ENCODE measurements at places on chromosomes 3 and 15.

DNA sequence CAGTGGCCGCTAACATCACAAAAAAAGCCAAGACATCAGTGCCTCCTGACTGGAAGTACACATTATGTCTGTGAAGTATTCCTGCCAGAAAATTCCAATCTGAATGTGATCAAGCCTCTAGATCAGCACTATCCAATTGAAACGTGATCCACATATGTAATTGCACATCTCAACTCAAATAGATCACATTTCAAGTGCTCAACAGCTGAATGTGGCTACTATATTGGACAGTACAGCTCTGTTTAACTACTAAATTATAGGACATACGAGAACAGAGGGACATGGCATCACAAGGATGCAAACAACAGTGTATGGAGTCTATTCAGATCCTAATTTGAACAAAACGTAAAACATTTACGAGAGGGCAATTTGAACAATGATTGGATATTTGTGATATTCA lies 542 bp upstream of the UBAP1L start:
- DNase-seq = no peak

- DNase-seq = no peak
These were observed 2.6 kb downstream of the PPM1M start for GRCh38 chr3:52248165-52248541.

DNA sequence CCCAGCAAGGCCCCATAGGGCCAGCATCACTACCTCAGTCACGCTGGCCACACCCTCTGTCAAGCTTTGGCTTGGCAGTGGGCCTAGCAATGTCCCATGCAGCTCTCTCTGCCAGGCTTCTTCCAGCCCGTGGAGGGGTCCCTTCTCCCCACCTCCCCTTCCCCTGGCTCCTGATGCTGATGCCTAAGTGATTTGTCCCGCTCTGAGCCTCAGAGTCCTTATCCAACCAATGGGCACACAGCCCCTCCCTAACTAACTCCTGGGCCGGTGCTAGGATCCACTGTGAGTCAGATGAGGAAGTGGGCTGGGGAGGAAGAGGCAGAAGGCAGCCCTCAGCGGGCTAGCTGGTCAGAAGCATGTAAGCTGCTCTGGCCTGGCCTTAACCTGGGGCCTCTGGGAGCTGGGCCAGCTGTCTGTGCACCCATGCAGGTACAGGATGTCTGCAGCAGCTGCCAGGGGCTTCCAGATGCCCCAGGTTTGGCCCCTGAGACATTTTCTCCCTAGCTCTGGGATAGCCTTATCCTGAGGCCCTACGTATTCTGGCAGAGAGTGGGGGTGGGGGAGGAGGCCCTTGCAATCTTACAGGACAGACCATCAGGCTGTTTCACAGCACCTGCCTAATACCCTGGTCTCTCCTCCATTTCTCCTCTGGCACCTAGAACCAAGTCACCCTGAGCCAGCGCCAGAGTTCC lies 740 bp upstream of the ZBTB47 start:
- DNase-seq = no peak

DNA sequence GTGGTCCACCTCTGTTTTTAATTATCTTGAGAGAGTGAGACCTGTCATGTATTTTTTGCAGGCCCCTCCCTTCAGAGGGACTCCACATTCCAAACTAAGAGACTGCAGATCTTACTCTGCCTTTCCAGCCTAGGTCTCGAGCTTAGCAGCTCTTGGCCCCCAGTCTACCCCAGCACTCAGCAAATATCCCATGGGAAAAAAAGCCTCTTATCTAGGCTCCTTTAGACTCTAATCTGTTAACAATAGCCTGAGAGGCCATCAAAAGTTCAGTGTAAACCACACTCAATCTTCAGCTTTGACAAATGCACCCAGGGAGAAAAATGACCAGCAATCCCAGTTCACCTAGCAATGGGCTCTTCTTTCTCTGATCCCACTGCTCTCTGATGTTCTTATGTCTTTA lies 8.6 kb upstream of the BLM start:
- no peak for DNase-seq

DNA sequence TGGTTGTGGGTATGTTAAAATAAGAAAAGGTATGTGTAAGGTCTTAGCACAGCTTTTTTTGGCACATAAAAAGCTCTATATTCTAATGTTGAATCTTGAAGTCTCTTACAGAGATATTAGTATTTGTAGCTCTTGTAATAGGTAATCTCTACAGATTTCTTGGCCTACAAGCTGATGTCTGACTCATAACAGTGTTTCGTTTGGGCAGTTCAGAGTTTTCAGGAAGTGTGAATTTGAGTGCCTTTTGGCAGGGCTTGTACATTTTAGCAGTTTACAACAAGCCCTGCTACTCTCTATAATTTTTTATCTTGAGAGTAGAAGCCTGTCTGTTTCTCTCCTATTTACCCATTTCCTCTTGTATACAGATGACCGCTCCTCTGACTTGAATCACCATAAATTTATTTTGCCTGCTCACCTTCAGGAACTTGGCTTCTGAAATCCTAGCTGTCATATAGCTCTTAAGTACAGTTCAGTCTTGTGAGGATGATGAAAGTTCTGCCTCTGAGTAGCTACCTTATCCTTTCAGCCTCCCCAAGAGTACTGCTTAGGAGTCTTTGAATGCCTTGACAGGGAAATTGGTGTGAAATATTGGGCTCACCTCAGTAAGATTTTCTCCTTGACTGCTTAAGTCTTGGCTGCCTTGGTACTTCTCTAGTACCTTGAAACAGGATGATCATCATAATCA lies 419.9 kb upstream of the RARB start:
- no peak for DNase-seq

DNA sequence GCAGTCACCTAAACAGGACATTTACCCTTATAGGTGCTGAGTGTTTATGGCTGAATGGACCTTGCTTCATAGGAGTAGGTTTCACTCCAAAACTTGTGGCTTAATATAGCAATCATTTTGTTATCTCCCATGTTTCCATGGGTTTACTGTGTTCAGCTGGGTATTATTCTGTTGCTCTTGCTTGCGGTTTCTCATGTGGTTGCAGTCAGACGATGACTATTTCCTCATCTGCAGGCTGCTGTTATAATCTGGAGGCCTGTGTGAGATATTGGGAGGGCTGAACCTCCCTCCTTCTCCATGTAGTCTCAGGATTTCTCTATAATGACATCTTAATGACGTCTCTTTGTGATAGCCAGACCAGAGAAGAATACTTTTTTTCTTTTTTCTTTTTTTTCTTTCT lies 98.1 kb downstream of the ZPLD1 start:
- no peak for DNase-seq

DNA sequence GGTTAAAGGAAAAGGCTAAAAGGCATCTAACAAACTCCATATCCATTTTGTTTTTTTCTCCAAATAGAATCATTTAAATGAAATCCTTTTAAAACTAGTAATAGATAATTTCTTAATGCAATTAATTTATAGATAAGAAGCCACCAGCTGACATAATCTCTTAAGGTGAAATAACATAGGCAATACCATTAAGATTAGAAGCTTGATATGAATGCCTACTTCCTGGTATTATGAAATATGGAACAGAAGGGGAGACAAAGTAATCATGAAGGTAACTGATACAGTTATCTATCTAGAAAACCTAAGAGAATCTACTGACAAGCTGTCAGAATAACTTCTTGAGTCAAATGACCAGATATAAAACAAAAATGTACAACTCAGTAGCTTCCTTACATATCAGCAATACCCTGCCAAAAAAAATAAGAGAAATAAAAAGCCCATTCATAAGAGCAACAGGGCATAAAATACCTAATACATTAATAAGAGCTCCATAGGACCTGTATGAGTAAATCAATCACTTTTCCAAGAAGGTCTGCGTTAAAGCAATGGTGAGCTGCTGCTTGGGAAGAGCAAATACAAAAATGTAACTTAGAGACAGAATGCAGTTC lies 10.7 kb downstream of the EHD4 start:
- no peak for DNase-seq

DNA sequence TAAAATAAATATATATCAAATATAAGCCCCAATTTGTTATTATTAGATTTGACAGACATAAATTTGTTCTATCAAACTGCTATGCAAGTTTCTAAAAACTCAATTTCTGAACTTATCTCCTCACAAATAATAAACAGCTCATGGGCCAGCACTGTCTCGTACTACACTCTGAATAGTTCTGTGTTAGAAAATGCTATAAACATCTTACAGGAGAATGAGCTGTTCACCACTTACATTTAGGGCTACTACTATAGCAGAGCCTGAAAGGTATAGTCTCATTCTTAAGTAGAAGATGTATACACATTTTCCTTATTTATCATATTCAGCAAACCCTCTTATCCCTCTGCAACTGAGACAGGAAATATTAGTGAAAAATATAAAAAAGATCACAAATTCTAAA lies 12.6 kb downstream of the SLC12A6 start:
- DNase-seq = no peak

DNA sequence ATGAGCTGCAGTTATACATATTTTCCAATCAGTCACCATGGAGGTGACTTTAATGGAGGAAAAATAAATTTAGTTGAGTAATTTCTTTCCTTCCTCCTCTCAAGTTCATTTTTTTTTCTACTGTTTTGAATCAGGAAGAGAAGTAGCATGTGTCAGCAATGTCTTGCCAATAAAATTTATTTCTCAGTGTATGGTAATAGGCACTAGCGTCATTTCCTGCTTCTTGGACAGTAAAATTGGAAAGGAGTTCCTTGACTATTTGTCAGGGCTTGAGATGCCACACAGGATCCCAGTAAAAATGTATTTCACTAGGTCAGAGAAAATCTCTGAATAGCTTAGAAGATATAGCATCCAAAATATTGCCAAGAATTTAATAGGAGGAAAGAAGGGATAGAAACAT lies 605.9 kb downstream of the ROBO1 start:
- DNase-seq = no peak
